Retinal pigment epithelial cell (primary cell): ENCODE measurements at places on chromosomes 2 and 18.

DNA sequence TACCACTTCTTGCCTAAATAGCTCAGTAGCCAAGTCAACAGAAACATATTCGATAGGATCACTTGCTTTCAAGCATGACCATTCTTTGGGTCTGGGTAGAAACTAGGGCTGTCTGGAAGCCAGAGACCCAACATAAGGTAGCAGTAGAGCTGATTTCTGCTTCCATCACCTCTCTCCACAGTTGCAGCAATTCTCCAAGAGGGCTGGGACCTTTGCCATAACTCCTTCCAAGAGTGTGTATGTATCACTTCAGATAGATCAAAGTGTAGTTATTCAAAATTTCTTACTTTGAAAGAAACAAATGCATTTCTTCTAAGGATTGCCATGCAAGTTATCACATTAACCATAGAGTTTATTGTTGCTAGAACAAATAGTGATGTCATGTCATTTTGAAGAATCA, 172.0 kb upstream of the GALNT5 start:
- no peak for DNase-seq

- DNase-seq, result no peak
Observed at GRCh38 chr2:100185516-100185915, 43.1 kb upstream of the AFF3 start.

- DNase-seq, result no peak
Observed at GRCh38 chr2:224272237-224272910, 129.5 kb downstream of the FAM124B start.

GRCh38 chr2:149160195-149160594, 121.7 kb downstream of the LYPD6B start:
- no peak for DNase-seq

DNA sequence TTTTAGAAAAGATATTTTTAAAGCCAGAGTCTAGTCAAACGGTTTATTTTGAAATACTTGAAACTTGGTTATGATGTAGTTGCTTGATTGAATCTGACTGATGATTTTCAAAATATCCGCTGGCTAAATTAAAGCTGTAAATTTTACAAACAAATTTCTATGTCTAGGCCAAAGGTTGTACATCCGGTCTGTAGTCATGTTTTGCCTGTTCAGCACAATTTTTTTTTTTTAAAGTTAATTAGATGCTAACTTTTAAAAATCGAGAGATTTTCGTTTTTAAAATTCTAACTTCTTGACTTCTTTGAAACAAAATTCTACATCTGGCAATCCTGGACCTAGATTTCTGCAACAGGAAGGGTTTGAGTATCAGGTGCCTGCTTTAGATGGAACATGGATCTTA, 412.4 kb downstream of the TXNL1 start:
- no peak for DNase-seq

GRCh38 chr2:2464643-2465042, 133.6 kb upstream of the MYT1L start:
- no peak for DNase-seq

DNA sequence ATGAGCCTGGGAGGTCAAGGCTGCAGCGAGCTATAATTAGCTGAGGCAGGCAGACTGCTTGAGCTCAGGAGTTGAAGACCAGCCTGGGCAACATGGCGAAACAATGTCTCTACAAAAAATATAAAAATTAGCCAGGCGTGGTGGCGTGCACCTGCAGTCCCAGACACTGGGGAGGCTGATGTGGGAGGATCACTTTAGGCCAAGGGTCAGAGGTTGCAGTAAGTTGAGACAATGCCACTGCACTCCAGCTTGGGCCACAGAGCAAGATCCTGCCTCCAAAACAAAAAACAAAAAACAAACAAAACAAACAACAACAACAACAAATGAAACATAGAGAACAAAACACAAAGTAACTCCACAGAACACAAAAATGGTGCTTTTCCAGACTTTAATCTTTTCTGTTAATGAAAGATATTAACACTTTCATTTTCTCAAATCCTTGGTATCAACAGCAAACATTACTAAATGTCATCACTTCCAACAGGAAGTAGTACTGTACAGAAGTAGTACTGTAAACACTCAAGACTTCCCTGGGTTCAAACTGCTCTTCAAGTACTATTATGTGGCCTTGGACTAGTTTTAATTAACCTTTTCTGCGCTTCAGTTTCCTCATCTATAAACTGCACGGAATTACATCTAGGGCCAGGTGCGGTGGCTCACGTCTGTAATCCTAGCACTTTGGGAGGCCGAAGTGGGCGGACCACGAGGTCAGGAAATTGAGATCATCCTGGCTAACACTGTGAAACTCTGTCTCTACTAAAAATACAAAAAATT, 27.9 kb downstream of the PUM2 start:
- DNase-seq, result no peak

DNA sequence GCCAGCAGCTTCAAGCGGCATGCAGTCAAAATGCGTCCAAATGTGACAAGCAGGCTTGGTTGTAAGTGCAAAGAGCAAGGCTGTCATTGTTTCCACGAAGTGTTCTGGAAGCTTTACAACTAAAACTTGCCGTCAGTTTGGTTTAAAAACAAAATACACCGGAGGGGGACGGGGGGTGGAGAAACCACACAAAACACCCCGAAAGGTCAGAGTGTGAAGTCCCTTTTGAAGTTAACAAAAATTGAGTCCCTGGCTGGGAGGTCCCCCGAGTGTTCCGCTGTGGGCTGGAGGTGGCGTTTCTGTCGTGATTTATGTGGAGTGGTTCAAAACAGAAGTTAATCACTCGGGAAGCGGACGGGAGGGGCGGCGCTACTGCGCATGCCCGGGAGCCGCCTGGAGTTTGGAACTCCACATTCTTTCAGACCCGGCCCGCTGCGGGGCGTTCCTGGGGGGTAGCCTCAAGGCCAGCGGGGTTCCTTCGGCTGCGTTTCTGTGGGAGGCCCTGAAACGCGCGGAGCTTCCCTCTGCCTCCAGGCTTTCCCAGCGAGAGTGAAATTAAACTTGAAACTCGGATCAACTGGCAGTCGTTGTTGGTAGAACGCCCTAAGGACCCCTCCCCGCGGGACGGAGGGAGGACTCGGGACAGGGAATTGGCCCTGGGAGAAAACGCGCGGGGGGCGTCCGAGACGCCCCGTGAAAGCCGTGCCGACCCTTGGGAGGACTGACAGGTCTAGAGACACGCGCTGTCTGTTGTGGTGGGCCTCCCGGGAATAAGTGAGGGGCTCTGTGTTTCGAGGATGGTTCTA, 1.4 kb downstream of the TGIF1 start:
- DNase-seq, result no peak

DNA sequence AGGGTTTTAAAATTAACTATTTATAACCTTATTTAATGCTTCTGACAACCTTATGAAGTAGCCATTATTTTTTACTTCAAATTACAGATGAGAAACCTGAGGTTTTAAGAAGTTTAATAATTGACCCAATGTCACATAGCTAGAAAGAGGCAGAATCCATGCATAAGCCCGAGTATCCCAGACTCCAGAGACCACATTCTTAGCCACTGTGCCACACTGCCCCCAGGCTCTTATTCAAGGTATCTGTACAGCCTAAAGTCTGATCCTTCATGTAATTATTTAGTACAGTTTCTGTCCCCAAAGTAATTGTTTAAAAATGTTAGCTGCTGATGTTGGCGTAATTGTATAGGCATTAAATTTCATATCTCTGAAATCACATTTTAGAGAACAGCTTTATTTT, 124.7 kb upstream of the LRRTM1 start:
- DNase-seq, result no peak

DNA sequence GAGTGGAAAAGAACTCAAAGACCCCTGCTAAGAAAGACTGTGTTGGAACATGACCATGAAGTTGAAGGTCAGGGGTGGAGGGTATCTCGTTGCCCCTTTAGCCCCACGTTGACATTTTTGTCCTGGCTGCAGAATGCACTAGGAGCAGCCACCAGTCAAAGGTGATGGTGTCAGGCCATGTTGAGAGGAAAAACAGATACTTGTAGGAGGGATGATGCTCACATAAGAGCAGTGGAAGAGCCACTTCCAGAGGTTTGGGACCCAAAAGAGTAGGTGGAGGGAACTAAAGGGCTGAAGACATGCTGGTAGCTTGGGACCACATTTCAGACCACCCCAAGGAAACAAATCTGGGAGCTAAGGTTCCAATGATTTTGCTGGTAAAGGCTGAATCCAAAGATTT, 159.0 kb downstream of the MYO3B start:
- no peak for DNase-seq

DNA sequence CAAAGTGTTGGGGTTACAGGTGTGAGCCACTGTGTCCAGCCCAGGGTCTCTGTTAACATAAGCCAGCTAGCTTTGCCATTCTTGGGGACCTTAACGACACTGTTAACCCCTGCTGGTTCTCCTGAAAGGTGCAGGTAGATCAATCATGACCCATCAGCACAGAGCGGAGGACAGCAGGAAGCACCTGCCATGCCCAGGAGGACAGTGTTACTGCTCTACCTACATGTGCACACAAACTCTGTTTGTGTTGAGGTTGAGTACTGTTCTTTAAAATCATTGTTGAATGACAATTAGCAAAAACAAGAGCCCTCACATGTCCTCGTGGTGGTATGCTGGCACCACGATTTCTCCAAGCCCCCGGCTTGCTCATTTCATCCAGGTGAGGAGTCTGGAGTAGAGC, 120.9 kb downstream of the FAM210A start:
- DNase-seq, result no peak

- no peak for DNase-seq
Observed at GRCh38 chr18:56921896-56922480, 224.9 kb upstream of the BOD1L2 start.

- no peak for DNase-seq
Observed at GRCh38 chr2:176445956-176446355, 176.7 kb downstream of the MTX2 start.

DNA sequence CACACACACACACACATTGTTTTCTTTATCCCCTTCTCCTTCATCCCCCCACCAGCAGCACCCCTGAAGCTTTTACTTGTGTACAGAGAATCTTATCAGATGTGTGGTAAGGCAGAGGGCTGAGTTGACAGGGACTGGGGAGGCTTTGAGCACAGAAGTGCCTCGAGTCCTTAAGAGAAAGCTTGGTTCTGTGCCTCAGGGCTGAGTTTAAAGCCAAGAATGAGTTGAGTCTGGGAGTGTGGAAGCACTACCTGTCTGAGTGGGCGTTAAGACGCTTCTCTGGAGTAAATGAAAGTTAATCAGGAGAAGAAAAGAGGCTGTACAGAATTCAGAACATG, 2.7 kb downstream of the ID2 start:
- DNase-seq, result no peak

DNA sequence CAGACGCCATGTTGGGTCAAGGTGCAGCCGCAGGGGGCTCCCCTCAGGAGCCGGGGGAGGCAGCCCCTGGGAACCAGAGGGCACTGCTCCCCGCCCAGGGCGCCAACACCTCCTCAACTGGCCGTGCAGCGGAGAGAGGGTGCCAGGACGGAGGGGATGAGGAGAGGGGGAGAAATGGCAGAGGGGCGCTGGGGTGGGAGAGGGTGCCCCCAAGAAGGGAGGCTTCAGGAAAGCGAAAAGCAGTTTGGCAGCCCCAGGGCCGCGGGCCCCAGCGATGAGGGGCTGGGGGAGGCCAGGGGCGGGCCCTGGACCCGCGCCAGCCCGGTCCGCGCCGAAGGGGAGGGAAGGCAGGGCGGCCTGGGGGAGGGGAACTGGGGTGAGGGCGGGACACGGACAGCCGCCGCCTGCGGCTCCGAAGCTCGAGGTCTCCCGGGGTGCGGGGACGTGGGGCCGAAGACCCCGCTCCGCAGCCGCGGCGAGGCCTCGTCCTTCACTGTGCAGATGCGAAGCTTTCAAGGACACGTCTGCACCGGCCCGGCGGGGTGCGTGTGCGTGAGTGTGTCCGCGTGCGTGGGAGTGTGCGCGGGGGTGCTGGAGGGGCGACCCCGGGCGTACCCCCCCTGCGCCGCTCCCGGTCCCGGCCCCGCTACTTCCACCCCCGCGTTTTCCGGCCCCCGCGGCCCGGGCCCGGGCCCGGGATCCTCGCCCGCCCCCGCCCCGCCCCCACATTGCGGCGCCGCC, 1.4 kb downstream of the DNMT3A start:
- no peak for DNase-seq

DNA sequence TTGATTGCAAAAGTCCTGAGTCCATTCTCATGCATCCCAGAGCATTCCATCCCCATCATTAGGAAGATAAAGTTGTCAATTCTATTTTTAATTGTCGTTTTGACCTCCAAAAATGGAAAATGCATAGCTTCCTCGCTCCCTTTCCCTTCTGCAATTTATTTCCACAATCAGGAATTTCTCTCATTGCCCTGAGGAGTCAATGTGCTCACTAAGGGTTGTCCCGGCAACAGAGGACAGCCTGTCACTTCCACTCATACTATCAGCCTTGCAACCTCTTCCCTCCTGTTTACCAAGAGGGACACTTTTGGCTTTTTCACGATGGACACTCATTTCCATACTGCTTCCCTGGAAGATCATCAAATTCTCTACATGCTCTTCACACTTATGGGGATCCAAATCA, 164.8 kb downstream of the MYO5B start:
- no peak for DNase-seq

- peak; percentile 64 for DNase-seq
Observed at GRCh38 chr2:159744363-159744762, 32.1 kb downstream of the MARCHF7 start.

- DNase-seq, result no peak
Observed at GRCh38 chr2:126616606-126617069, 39.3 kb upstream of the GYPC start.

DNA sequence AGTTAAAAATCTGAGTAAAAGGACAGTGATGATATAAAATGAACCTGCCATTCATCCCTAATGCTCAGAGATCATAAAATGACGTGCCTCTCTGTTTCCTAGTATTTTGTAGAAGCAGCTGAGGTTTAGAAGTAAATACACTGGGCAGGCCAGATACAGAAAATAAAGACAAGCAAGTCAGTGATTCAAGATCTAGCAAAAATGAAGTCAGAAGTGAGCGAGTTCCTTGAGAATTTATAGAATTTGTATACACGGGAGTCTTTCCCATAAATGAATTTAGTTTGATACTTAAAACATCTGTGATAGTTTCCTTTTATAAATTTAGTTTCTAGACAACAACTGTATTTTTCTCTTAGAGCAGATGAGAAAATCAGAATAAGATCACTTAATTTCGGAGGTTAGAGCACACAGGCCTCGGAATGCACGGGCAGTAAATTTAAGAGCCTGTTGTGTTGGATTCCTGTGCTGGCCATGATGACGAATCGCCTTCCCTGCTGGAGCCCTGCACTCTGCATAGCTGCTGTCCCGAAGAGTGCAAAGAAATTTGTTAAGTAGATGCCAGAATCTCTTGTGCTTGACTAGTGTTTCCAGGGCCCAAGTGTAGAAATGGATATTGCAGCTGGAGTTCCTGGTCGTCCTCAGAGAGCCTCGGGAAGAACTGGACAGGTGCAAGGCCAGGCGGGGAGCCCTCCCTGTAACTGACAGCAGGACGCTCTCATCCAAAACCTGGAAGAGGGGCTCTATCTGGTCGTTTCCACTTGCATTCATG, 83.7 kb upstream of the RBM44 start:
- no peak for DNase-seq
